ENCODE measurements at places on chromosomes 11 and 22. TPM values are rescaled to one million over a fixed set of nuclear protein-coding genes. Genes with fewer than 3 reads are reported as not detected.

GRCh38 chr11:31689559-31689958, 121.6 kb downstream of the PAX6 start:
- no peak for DNase-seq

DNA sequence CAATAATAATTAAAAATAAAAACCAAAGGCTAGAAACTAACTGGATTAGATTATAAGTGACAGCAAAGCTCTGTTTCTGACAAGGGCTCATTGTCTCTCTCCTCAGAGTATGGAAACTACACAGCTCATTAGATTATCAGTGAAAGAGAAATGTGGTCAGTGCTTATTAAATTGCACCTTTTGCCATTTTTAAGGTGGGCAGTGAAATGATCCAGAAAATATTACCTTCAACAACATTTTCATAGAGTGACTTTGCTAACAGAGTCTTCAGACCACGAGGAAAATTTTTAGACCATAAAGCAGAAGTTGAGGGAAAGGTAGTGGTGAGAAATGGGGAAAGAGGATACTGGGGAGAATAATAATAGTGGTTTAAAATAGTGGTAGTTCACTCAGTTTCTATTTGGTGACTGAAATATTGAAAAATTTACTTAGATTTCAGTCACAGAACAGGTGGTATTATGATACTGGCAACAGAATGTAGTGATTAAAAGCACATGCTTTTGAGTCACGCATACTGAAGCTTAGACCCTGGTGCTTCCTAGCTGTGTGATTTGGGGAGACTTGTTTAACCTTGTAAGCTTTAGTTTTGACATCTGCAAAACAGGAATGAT, 684.0 kb upstream of the CCDC90B start:
- DNase-seq: no peak

Gene ANO5
- total RNA-seq: 14.3 TPM

Gene RFPL2
- not detected for total RNA-seq

GRCh38 chr11:46342239-46342638, 5.0 kb upstream of the DGKZ start:
- DNase-seq: peak; percentile 86

- peak; percentile 44 for DNase-seq
These were observed 76.1 kb upstream of the RTL6 start for GRCh38 chr22:44574057-44574639.

GRCh38 chr11:79485694-79486093, 44.9 kb upstream of the TENM4 start:
- DNase-seq: no peak

Gene OPCML
- total RNA-seq: 0.62 TPM

Gene MS4A6E
- total RNA-seq: not detected
